Lung microvascular endothelial cell (primary cell): ENCODE measurements at places on chromosomes 12 and 14. TPM values are rescaled to one million over a fixed set of nuclear protein-coding genes. Genes with fewer than 3 reads are reported as not detected.

GRCh38 chr12:575948-576614 lies 87.2 kb downstream of the NINJ2 start:
- peak; percentile 67 for DNase-seq

The KCNK13 gene
- total RNA-seq = not detected in 2 replicates

The ZC3H14 gene
- total RNA-seq = 35.1 and 47.2 TPM in 2 replicates

GRCh38 chr12:3036901-3037600 lies 40.1 kb upstream of the TSPAN9 start:
- no peak for DNase-seq

The GPD1 gene
- under 0.01 TPM in 1 of 2 replicates, not detected in the other for total RNA-seq

GRCh38 chr12:124896461-124896860 lies 18.0 kb downstream of the UBC start:
- no peak for DNase-seq

DNA sequence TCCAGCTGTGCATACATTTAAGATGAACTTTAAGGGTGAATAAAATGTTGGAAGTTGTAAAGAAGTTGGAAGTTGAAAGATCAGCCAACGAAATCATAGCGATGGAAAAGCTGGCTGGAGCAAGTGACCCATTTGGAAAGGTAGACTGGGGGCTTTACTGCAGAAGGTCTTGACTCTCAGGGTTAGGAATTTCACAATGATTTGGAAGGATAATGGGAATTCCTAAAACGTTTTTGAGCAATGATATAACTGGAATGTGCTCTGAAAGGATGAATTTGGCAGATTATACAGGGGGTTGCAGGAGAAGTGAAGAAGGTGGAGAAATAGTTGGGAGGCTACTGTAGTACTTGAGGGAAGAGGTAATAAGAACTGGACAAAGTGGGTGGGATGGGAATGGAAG lies 27.4 kb downstream of the EMP1 start:
- no peak for DNase-seq

GRCh38 chr14:94702629-94703028 lies 67.3 kb downstream of the GSC start:
- DNase-seq = no peak

DNA sequence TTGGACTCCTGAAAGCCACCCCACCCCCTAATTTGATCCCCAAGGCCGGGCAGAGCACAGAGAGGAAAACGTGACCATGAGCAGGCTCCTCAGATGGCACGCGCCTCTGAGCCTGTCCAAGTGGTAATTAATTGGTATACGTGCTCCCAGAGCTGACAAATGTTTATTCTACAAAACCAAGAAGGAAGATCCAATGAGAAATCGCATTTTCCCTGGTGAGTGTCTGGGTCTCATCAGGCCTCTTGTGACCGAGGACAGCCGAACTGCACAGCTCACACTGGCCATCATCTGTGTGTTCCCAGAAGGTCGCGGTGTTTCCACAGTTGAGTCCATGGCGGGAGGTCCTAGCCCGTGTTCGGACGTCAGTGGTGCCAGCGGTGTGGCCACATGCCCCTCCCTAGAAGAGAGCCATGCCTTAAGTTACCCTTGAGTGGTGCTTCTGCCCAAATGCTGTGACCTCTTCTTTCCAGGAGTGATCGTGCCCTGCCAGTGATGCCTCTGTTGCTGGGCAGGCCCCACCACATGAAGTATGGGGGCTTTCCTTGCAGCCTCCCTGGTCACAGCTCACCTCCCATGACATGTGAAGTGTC lies 317.5 kb upstream of the RTL1 start:
- no peak for DNase-seq

GRCh38 chr14:45902241-45902640 lies 649.2 kb upstream of the MIS18BP1 start:
- DNase-seq = no peak

DNA sequence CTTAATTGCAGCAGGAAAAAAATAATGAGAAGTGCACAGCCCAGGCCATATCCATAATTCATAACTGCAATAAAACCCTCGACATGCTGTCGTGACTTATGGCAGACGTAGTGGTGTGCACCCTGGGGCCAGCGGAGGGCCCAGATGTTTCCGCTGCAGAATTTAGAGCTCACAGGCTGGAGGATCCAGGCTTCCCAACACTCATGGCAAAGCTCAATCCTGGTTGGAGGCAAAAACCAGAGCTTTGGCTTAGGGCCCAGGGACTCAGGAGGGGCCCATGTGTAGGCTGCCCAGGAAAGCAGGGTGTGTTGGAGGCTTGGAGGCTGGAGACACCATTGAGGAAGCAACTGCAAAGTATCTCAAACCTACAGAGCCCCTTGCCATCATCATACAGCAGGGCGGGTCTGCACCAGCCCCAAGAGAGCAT lies 68.7 kb downstream of the SERPINA3 start:
- DNase-seq = no peak

DNA sequence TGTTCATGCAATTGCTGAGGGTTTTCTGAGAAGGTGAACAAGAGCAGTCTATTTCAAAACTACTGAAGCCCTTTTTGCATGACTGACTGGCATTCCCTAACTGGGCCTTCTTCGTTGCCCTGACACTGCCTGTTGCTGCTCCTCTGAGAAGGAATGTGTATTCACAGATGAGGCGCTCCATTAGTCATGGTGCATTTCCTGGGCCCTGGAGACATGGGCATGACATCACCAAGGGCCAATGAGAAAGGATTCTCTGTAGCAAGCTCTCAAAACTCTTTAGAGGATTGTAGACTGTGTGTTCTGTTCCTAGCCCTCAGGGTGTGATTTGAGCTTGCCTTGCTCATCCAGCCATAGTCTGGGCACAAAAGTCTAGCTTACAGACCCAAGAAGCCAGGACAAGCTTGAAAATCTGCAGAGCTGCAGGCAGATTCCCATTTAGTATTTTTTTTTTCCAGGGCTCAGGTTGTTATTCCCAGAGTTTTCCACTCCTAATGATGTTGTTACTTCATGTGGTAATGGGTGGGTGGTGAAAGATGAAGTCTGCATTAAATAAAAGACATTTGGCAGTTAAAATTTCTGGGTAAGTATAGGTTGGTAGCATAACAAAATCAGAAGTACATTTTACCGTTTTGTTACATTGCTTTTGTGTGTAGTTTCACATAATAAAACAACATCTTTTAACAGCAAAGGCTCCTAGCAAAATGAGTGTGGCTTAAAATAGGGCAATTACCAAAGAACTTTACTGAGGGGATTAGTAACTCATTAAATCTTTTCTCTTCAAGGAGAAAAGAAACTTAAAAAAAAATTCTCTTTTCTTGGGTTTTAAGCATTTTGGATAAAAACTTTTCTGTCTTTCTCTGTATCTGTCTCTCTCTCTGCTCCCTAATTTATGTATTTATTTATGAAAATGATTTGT lies 318.4 kb downstream of the RAD51B start:
- peak; percentile 85 for DNase-seq

DNA sequence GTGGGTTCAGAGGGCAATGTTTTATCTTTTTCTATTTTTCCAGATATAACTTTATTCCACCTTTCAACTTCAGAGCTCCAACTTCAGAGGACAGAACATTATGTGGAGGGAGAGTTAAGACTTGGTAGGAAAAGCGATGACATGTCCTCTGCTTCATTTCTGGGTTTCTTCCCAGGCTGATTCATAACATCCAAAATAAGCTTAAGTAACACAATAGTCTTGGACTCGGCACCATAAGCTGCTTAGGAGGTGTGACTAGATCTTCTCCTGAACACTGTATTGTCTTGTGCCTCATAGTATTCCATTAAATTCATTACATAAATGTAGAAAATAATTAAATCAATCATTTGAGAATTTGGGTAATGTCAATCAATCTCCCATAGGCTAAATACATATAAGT lies 95.5 kb upstream of the PDE3A start:
- DNase-seq = no peak

GRCh38 chr14:89247457-89248122 lies 169.4 kb downstream of the FOXN3 start:
- no peak for DNase-seq

DNA sequence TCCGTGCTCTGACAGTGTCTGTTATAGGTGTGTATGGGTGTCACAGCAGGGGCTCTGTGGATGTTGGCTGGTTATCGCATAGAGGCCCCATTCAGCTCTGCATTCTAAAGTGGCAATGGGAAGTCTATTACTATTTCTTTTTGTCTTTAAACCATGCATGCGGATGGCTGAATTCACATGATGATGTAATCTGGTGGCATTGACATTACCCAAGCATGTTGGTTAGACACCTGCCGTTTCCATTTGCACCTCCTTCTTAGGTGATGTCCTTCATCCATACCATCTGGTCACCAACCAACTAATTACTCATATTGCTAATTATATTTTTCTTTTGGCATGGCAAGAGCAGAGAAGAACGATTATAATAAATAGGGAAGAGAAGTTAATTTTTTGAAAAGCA lies 270.8 kb upstream of the RGS6 start:
- no peak for DNase-seq

- DNase-seq = peak; percentile 93
These were observed 216.5 kb downstream of the PHLDA1 start for GRCh38 chr12:75814851-75815754.

The WNT5B gene
- 0.20 and 0.22 TPM in 2 replicates for total RNA-seq

The ZNF268 gene
- 22.2 and 31.5 TPM in 2 replicates for total RNA-seq

The ALG10B gene
- total RNA-seq = 2.8 and 5.2 TPM in 2 replicates

DNA sequence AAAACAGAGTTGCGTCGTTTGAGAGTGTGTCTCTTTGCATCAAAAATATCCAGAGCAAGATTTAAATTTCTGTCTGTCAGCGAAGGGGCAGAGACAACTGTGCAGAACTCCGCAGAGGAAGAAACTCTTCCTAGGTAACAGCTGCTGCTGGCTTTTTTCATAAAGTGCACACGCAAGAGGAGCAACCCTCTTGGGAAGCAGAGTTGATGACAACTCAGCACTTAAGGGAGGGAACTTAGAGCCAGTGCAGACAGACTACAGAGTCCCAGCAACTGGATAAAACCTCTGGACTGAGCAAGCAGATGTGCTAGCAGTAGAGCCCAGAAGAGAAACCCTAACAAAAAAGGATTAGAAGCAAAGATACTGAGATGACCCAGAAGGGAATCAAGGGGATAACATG lies 337.1 kb downstream of the PCNX1 start:
- DNase-seq = no peak

The BEGAIN gene
- total RNA-seq = 0.20 TPM in 1 of 2 replicates, not detected in the other

The TESPA1 gene
- total RNA-seq = not detected in 2 replicates

GRCh38 chr12:28954333-28954732 lies 194.7 kb upstream of the FAR2 start:
- no peak for DNase-seq

DNA sequence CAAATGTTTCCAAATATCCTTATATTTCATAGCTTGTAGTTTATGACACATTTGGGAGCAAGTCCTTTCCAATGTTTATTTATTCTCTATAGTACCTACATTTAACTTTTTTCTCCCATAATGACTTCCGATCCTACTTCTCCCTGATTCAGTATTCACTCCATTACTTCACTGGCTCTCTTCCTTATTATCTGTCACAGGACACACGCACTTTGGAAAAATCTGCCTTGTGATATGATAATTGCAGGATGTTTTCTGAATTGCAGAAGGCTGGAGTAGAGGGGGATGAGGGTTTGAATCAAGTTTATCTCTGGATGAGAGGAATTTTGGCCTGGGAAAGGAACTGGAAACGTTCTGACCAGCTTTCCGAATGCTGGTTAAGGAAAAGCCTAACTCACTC lies 75.0 kb downstream of the HMGA2 start:
- no peak for DNase-seq

DNA sequence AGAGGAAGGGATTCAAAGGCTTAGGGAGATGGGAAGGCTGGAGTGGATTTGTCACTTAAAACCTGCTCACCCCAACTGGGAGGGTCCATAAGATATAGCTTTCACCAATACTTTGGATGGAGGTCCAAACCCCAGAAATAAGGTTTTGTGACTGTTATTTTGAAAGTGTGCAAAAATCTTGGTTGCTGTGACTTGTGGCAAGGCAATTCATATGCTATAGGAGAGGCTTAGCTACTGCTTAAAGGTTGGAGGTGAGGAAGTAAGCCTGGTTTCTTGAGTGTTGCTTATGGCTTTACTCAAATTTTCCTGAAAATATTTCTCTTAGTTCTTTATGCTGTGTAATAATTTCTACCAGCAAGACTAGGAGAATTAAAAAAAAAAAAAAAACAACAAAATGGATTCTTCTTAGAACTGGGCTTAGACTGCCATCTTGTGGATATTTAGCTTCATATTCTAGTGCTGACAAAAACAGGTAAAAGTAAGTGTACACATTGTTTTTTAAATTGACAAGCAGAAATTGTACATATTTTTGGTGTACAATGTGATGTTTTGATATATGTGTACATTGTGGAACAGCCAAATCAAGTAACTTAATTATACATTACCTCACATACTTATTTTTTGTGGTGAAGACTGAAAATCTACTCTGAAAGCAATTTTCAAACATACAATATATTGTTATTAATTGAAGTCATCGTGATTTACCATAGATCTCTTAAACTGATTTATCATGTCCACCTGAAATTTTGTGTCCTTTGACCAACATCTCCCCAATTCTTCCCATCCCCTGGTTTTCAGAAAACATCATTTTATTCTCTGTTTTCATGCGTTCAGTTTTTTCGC lies 23.0 kb downstream of the PDE6H start:
- peak; percentile 89 for DNase-seq

GRCh38 chr12:12432364-12432763 lies 75.5 kb downstream of the BORCS5 start:
- DNase-seq = peak; percentile 68

DNA sequence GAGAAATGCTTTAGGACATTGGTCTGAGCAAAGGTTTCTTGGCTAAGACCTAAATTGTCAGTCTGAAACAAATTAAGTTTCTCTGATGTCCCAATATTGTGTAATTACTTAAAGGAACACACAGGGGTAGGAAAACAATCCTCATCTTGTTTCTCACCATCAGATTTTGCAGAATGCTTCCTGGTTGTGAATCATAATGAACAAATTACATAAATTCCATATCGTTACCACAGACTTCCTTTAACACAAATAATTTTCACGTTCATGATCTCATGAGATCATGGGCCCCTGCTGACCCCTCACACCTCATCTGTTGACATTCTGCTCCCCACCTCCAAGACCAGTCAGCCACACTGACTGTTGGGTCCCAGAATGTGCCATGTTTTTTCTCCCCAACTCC lies 194.1 kb downstream of the MON2 start:
- peak; percentile 91 for DNase-seq
